Adipose tissue (tissue), 3 donors: ENCODE measurements at places on chromosomes 5 and 9. TPM values are rescaled to one million over a fixed set of nuclear protein-coding genes. Genes with fewer than 3 reads are reported as not detected.

Gene SLC23A1
- 0.78 TPM for polyA plus RNA-seq

Gene FOXD4L6
- not detected for polyA plus RNA-seq

Gene ELAVL2
- polyA plus RNA-seq: 0.01 TPM

Gene ANKRD34B
- polyA plus RNA-seq: not detected

Gene TMEM215
- polyA plus RNA-seq: not detected

Gene PCDHB1
- polyA plus RNA-seq: not detected

Gene SPINK4
- polyA plus RNA-seq: not detected

Gene CA9
- polyA plus RNA-seq: 7.4 TPM

Gene ACOT12
- not detected for polyA plus RNA-seq

Gene STK32A
- 0.66 TPM for polyA plus RNA-seq

Gene PDLIM4
- polyA plus RNA-seq: 39.4 TPM

Gene SH3GL2
- polyA plus RNA-seq: 1.0 TPM

Gene FREM1
- 1.3 TPM for polyA plus RNA-seq

Gene ANKS6
- polyA plus RNA-seq: 10.4 TPM

Gene SPAG8
- 0.90 TPM for polyA plus RNA-seq

Gene C9orf153
- polyA plus RNA-seq: 0.03 TPM

Gene NEURL1B
- polyA plus RNA-seq: 12.8 TPM
